ENCODE measurements at places on chromosomes 12 and 14. TPM values are rescaled to one million over a fixed set of nuclear protein-coding genes. Genes with fewer than 3 reads are reported as not detected.

GRCh38 chr14:85332401-85332800 lies 197.5 kb upstream of the FLRT2 start:
- H3K4me1 ChIP-seq: no peaks in the 10 kb centered on the region
- H3K27me3 ChIP-seq: no peaks in the 10 kb centered on the region
- no peaks in the 10 kb centered on the region for H3K36me3 ChIP-seq
- H3K4me3 ChIP-seq: no peak overlapping the region
- H3K27ac ChIP-seq: no peak overlapping the region

DNA sequence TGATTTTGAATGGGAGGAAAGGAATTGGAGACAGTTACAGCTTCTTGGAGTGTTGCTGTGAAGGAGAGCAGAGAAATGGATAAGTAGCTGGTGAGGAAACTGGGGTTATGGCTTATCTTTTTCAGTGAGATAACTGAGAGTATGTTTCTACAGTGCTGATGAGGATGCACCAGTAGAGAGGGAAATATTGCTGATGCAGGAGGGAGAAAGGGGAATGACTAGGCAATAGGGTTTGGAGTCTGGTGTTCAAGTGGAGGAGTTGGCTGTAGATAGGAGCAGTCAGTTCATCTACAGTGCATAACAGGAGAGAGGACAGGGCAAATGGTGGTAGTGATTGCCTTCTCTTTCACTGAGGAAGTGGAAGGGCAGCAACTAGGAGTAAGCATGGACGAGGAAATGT lies 33.0 kb downstream of the SPATS2 start:
- no peaks in the 10 kb centered on the region for H3K36me3 ChIP-seq
- no peak overlapping the region for H3K27ac ChIP-seq
- no peak for DNase-seq
- H3K4me3 ChIP-seq: no peak overlapping the region

DNA sequence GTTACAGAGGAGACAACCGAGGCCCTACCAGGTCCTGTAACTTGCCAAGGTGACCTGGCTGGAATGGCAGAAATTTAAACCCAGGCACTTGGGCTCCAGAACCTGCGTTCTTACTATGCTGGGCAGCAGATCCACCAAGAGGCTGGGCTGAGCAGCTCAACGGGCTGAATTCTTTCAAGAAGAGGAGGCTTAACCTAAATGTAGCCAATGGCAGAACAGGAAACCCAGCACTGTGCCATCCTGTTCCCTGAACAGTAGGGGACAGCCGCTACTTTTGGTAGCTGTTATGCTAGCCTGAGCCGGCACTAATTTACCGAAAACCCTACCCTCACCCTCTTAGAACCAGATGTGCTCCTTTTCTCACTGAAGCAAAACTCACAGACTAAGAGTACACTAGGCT lies 86.1 kb downstream of the ACTN1 start:
- no peak overlapping the region for H3K4me3 ChIP-seq
- no peak for DNase-seq
- no peak overlapping the region for H3K27ac ChIP-seq
- no peaks in the 10 kb centered on the region for H3K27me3 ChIP-seq

DNA sequence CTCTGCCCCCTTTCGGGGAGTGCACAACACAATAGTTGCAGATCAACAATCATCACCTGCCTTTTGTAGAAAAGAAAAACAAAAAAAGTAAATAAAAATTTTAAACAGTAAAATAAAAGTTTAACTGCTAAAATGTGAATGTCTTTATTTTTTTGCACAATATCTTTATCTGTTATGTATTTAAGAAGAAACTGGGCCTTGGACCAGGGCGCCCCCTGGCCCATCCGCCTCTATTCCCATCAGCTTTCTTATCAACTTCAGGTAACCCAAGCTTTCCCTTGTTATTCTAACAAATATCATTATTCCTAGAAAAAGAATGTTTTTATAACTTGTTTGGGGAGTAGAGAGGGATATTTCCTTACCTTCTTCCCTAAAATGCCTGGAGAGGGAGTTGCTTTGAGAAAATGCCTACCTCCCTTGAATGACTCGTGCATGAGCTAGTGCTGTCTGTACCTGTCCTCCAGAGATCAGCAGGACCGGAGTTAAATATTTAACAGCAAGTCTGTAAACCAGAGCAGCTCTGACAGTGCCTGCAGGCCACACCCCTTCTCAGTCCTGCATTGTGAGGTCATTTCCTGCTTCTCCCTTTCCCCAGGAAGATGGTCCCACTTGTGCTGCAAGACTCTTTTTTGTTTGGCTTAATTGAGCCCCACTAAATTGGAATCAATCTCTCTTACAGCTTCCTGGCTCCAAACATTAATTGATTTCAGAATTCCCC lies 192.8 kb upstream of the RGS6 start:
- peak; percentile 17 for DNase-seq
- peak overlapping the region; percentile 63 for H3K27ac ChIP-seq
- peaks cover 38% of the 10 kb centered on the region for H3K36me3 ChIP-seq
- no peak overlapping the region for H3K4me3 ChIP-seq
- H3K4me1 ChIP-seq: peaks cover 5% of the 10 kb centered on the region
- H3K27me3 ChIP-seq: no peaks in the 10 kb centered on the region

DNA sequence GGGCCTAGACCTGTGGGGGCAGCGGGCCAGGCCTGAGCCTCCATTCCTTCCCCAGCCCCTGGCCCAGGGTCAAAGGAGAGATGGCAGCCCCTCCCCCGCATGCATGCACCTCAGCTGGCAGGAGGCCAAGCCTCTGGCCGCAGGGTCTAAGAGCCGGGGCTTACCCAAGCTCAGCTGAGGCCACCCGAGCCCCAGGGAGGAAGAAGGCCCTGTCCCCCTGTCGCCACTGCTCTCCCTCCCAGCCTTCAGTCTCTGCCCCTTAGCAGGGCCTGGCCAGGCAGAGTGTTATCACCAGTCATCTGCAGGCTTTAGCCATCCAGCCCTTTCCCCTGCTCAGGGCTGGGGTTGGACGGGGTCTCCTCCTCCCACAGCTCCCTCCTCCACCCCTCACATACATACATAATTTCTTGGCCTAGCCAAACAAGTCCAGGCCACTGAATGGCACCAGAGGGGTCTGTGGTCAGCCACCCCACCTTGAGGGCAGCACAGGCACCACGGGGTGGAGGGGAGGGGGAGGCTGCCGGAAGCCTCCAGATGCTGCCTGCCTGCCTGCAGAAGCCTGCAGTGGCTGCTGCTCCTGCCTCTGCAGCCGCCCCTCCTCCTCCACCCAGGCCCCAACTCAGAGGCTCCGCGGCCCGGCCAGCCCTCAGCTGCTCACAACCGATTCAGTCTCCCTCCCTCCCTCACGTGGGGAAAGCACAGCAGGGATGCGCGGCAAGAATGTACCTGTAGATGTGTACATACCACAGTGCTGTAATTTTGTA lies 22.8 kb downstream of the RAB35 start:
- H3K27me3 ChIP-seq: no peaks in the 10 kb centered on the region
- H3K36me3 ChIP-seq: peaks cover 50% of the 10 kb centered on the region
- no peak for DNase-seq
- H3K4me1 ChIP-seq: peaks cover 7% of the 10 kb centered on the region
- no peak overlapping the region for H3K4me3 ChIP-seq

- no peak overlapping the region for H3K4me3 ChIP-seq
- no peaks in the 10 kb centered on the region for H3K27me3 ChIP-seq
- no peak overlapping the region for H3K27ac ChIP-seq
- H3K36me3 ChIP-seq: peaks cover 6% of the 10 kb centered on the region
- H3K4me1 ChIP-seq: no peaks in the 10 kb centered on the region
Measured at GRCh38 chr14:52481864-52482263, 70.4 kb downstream of the TXNDC16 start.

DNA sequence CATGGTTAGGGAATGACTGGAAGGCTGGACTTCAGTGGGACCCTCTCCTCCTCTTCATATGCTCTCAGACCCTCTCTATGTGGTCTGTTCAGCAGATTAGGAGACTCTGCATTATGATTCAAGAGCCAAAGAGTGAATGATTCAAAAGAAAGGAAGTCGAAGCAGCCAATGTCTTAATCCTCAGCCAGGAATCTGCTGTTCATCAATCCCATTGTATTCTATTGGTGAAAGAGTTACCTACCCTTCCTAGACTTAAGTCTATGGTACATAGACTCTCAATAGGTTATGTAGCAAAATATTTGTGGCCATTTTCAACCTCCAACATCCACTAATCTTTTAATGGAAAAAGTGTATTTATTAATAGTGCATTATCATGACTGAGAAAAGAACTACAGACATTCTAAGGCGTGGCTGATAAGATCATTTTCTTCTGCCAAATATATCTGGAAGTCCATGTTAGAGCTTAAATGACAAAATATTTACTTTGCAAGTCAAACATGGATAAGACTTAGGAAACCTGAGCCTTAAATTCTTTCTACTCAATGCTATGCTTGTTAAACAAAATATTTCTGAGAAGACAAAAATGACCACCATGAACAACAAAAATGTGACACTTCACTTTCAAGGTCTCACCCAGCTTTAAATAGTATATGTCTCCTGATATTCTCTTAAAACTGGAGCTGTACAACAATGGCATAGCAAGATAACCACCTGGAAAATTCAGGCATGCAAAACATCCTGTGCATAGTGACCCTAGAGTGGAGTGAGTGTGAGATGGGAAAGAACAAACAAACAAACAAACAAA lies 1100.6 kb downstream of the GALC start:
- H3K27ac ChIP-seq: no peak overlapping the region

GRCh38 chr14:52467515-52468266 lies 84.6 kb downstream of the TXNDC16 start:
- H3K4me3 ChIP-seq: no peak overlapping the region
- H3K36me3 ChIP-seq: no peaks in the 10 kb centered on the region
- no peaks in the 10 kb centered on the region for H3K27me3 ChIP-seq

GRCh38 chr14:100709289-100710284 lies 17.1 kb upstream of the DLK1 start:
- DNase-seq: no peak
- no peak overlapping the region for H3K27ac ChIP-seq
- no peak overlapping the region for H3K4me3 ChIP-seq
- peaks cover 5% of the 10 kb centered on the region for H3K4me1 ChIP-seq
- H3K36me3 ChIP-seq: no peaks in the 10 kb centered on the region

GRCh38 chr14:31560759-31561154 lies 447 bp upstream of the NUBPL start:
- peaks cover 22% of the 10 kb centered on the region for H3K27me3 ChIP-seq
- peaks cover 5% of the 10 kb centered on the region for H3K36me3 ChIP-seq
- peak overlapping the region; percentile 98 for H3K27ac ChIP-seq
- peaks cover 18% of the 10 kb centered on the region for H3K4me1 ChIP-seq
- no peak for DNase-seq

DNA sequence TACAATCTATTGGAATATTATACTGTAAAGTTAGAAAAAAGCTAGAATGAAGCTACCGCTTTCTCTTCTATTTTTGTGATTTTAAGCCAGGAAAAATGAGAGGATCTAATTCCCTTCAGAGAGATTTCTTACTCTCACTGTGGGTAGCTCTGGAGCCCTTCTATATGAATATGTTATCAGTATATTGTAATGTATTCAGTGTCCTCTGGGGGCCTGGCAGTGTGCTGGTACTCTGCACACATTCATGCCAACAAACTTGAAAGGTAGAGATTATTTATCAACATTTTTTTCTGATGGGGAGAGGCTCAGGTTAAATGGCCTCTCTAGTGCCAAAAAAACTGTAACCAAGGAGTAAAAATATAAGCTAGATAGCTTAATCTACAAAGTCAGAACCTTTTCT lies 292.8 kb downstream of the TTC6 start:
- H3K36me3 ChIP-seq: no peaks in the 10 kb centered on the region
- no peak for DNase-seq
- H3K4me3 ChIP-seq: no peak overlapping the region

- H3K36me3 ChIP-seq: no peaks in the 10 kb centered on the region
- H3K4me3 ChIP-seq: no peak overlapping the region
- peaks cover 11% of the 10 kb centered on the region for H3K4me1 ChIP-seq
Measured at GRCh38 chr14:75910048-75910447, 71.7 kb downstream of the TGFB3 start.

DNA sequence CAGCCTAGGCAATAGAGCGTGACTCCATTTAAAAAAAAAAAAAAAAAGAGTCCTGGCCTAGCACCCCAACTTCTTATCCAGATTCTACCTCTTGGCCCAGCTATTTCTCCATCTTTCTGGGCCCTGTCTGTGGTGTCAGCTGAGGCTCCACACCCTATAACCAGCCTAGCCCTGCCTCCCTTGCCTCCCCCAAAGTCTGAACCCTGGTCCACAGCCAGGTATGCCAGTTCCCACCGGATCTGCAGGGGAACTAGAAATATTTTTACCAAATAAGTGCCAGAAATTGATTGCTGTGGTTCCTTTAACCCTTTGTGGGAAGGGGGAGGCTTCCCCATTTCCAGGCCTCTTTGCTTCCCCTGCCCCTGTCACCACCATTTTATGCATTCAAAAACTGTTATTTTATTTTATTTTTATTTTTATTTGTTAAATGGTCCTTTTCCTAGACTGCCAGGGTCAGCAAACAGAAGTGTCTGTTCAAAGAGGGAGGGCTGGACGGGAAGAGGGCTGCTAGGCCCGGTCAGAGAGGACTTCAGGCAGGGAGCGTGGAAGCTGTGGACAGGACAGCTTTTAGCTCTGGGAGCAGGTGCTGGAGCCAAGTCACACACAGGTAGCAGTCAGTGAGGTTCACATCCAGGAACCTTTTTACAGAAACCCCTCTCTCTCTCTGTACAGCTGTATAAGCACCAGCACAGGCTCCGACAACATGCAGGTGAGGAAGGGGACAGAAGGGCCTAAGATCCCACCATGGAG lies 23.2 kb downstream of the TTC9 start:
- H3K36me3 ChIP-seq: no peaks in the 10 kb centered on the region
- no peak for DNase-seq
- no peaks in the 10 kb centered on the region for H3K27me3 ChIP-seq
- no peak overlapping the region for H3K4me3 ChIP-seq
- no peak overlapping the region for H3K27ac ChIP-seq
- peaks cover 21% of the 10 kb centered on the region for H3K4me1 ChIP-seq

DNA sequence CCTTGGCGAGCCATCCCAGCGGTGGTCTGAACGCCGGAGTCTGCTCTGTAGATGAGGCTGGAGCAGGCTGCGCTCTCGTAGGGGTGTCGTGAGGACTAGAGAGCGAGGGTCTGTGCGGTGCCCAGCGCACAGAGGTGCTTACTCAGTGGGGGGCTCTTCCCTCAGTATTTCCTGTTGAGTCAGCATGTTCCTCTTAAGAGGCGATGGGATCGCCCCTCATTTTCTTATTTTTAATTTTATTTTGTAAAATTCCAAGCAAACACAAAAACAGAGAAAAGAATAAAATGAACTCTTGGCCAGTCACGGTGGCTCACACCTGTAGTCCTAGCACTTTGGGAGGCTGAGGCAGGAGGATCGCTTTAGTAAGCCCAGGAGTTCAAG lies 40.8 kb upstream of the BCL7A start:
- H3K36me3 ChIP-seq: peaks cover 5% of the 10 kb centered on the region
- H3K27me3 ChIP-seq: no peaks in the 10 kb centered on the region
- H3K4me3 ChIP-seq: no peak overlapping the region
- no peak for DNase-seq
- H3K27ac ChIP-seq: no peak overlapping the region

The KRT81 gene
- total RNA-seq: 2,244 TPM

The RIMKLB gene
- 34.4 TPM for total RNA-seq

The MRPL52 gene
- total RNA-seq: 172 TPM

The BMAL2 gene
- total RNA-seq: 20.0 TPM

The ACOT4 gene
- not detected for total RNA-seq

The PKP2 gene
- total RNA-seq: 88.0 TPM

The AQP6 gene
- total RNA-seq: not detected

The TSHR gene
- total RNA-seq: not detected

All from MCF 10A (cell line).